ENCODE measurements at places on chromosomes 6 and 20.

GRCh38 chr6:31874084-31874670, 4.6 kb downstream of the SLC44A4 start:
- no peaks in the 10 kb centered on the region for H3K36me3 ChIP-seq
- H3K4me3 ChIP-seq: no peak overlapping the region

GRCh38 chr6:135759831-135760230, 91.7 kb upstream of the PDE7B start:
- no peak overlapping the region for H3K27ac ChIP-seq
- no peak overlapping the region for H3K4me3 ChIP-seq
- no peaks in the 10 kb centered on the region for H3K36me3 ChIP-seq

DNA sequence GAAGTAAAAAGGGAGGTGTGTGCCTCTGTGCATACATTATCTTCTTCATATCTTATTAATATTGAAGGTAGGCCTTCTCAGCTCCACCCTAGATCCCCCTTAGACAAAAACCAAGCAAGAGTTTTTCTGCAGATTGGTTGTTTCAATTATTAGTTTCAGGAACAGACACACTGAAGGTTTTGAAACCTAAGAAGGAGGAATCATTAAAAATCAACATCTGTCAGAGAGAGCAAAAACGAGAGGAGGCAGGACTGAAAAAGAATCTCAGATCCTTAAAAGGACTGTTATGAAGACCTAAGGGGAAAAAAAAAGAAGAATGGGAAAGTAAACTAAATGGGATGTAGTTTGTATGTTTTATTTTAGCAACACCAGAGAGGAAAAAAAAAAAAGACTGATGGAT, 560.8 kb upstream of the JAG1 start:
- no peak overlapping the region for H3K4me3 ChIP-seq
- peaks cover 22% of the 10 kb centered on the region for H3K4me1 ChIP-seq
- H3K27me3 ChIP-seq: no peaks in the 10 kb centered on the region
- peak overlapping the region; percentile 62 for H3K27ac ChIP-seq
- H3K36me3 ChIP-seq: no peaks in the 10 kb centered on the region

DNA sequence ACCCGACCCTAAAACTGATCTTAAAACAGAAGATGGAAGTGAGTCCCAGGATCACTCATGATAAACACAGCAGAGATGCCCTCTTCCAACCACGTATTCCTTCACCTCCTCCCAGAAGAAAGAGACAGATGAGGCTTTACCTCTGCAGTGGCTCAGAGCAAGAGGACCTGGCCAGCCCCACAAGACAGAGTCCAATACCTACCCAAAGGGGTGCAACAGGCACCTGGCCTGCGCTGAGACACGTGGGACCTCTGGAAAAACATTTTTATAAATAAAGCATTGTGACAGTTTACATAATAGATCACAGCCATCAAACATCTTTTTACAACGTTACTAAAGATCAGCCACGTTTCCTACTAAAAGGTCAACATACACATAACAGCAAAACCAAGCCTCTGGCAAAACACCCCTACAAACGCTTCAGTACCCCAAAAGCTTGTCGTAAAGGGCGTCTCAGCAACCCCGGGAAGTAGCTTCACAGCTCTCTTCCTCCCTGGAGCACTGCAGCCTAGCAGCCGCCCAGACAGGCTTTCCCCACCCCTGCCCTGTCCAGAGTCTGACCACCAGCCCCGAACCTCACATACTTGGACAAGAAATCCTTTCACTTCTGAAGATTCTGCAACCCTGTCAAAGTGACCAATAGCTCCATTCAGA, 2.9 kb downstream of the TAF4 start:
- H3K36me3 ChIP-seq: no peaks in the 10 kb centered on the region
- DNase-seq: no peak
- no peaks in the 10 kb centered on the region for H3K27me3 ChIP-seq
- peaks cover 30% of the 10 kb centered on the region for H3K4me1 ChIP-seq
- no peak overlapping the region for H3K27ac ChIP-seq
- no peak overlapping the region for H3K4me3 ChIP-seq

GRCh38 chr6:7677229-7677628, 48.7 kb upstream of the BMP6 start:
- H3K27ac ChIP-seq: no peak overlapping the region
- H3K27me3 ChIP-seq: no peaks in the 10 kb centered on the region
- DNase-seq: no peak

GRCh38 chr6:81799323-81799722, 46.8 kb upstream of the TENT5A start:
- no peaks in the 10 kb centered on the region for H3K4me1 ChIP-seq
- no peak for DNase-seq
- H3K36me3 ChIP-seq: no peaks in the 10 kb centered on the region
- no peaks in the 10 kb centered on the region for H3K27me3 ChIP-seq
- no peak overlapping the region for H3K27ac ChIP-seq
- H3K4me3 ChIP-seq: no peak overlapping the region

DNA sequence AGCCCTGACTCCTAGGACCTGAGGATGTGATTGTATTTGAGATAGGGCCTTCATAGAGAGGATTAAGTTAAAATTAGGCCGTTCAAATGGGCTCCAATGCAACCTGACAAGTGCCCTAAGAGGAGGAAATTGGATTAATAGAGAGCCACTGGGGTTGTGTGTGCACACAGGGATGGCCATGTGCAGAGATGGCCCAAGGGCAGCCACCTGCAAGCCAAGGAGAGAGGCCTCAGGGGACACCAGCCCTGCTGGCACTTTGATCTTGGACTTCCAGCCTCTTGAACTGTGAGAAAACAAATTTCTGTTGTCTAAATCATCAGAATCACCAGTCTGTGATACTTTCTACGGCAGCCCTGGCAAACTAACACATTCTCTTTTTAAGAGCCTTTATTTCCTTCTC, 598.8 kb downstream of the UTRN start:
- H3K4me3 ChIP-seq: no peak overlapping the region
- DNase-seq: no peak
- H3K27ac ChIP-seq: no peak overlapping the region
- H3K4me1 ChIP-seq: no peaks in the 10 kb centered on the region
- no peaks in the 10 kb centered on the region for H3K27me3 ChIP-seq

- no peaks in the 10 kb centered on the region for H3K36me3 ChIP-seq
- peak overlapping the region; percentile 88 for H3K4me3 ChIP-seq
- DNase-seq: peak; percentile 83
Measured at GRCh38 chr6:15244620-15245360, 1.1 kb upstream of the JARID2 start.

DNA sequence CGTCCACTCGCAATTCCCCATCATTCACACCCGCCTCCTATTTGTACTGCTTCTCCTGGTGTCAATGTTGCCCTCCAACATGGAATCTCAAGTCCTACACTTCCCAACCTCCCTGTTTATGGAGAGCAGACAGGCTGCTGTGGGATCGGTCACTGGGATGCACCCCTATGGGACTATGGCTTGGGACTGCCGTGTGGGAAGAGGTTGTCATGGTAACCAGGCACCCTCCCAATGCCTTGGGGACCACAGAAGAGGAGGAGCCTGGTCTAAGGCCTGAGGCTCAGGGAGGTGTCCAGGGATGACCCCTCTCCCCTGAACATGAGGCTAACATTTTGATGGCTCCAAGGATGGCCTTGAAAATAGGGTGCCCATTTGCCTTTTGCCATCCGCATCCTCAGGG, 116.6 kb upstream of the CST7 start:
- no peak overlapping the region for H3K27ac ChIP-seq
- H3K36me3 ChIP-seq: no peaks in the 10 kb centered on the region
- no peak overlapping the region for H3K4me3 ChIP-seq

DNA sequence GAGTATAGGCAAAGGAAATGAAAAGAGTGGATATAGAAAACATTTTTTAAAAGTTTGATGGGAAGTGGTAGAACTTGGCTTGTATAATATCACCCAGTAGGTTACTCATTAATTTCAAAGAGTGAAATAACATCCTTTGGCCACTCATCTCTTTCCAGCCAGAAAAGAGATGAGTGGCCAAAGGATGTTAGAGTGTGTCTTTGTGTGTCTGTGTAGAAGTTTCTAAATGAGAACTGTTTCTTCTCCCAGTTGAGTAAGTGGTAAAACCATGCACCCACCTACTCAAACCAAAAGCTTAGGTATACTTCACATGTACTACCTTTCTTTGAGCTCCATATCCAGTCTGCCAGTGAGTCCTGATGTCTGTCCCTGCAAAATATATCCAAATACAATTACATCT, 47.7 kb upstream of the TMEM244 start:
- no peaks in the 10 kb centered on the region for H3K4me1 ChIP-seq
- H3K36me3 ChIP-seq: no peaks in the 10 kb centered on the region
- no peak overlapping the region for H3K27ac ChIP-seq
- no peak for DNase-seq

GRCh38 chr20:10419550-10420133, 14.4 kb downstream of the MKKS start:
- H3K4me3 ChIP-seq: no peak overlapping the region
- no peak for DNase-seq
- H3K36me3 ChIP-seq: no peaks in the 10 kb centered on the region
- H3K27me3 ChIP-seq: no peaks in the 10 kb centered on the region
- H3K27ac ChIP-seq: no peak overlapping the region
- H3K4me1 ChIP-seq: no peaks in the 10 kb centered on the region
